A673 (cell line): ENCODE measurements at places on chromosomes 1 and 21.

DNA sequence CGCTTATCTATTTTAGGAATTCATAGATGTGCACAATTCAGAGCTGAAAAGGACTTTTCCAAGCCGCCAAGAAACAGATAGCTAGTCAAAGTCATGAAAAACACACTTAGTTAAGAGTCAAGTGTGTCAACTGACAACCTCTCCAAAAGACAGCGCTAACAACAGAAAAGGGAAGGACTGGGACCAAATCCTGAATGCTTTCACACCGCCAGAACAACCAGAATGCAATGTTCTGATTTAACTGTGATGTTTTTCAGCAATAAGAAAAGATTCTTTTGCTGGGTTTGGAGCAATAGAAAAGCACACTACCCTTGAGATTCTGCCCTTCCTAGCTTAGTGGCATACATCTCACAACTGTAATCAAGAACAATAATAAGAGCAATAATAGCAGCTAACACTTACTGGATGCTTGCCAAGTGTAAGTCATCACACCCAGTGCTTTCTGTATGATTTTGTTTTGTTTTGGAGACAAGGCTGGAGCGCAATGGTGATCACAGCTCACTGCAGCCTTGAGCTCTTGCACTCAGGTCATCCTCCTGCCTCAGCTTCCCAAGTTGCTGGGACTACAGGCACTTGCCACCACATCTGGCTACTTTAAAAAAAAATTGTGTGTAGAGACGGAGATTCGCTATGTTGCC, 33.9 kb upstream of the SDC3 start:
- DNase-seq = no peak

DNA sequence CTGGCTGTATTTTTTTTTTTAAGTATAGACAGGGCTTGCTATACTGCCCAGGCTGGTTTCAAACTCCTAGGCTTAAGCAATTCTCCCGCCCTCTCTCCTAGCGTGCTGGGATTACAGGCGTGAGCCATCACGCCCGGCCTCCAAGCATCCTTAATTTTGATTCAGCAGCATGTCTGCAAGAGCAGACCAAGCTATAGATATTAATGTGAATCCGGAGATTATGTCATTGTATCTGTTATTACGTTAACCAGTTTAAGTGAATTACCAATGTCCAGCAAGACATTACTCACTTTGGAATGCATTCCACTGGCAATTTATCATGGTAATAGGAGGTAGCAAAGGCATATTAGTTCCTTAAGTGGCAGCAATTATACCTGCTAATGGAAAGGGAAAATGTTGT, 179.7 kb downstream of the CHRM3 start:
- no peak for DNase-seq

GRCh38 chr21:38337793-38338192, 81.0 kb downstream of the KCNJ15 start:
- DNase-seq = no peak

- DNase-seq = no peak
These were observed 32.5 kb downstream of the IQGAP3 start for GRCh38 chr1:156539818-156540355.

GRCh38 chr1:36656838-36657237, 174.1 kb upstream of the CSF3R start:
- DNase-seq = no peak
